ENCODE measurements at places on chromosomes 4 and X. TPM values are rescaled to one million over a fixed set of nuclear protein-coding genes. Genes with fewer than 3 reads are reported as not detected.

Gene TMEM255A
- 0.40 TPM for polyA plus RNA-seq

Gene P2RY10
- not detected for polyA plus RNA-seq

Gene HSFX4
- polyA plus RNA-seq: not detected

Gene PAK3
- 5.4 TPM for polyA plus RNA-seq

Gene GLRA3
- polyA plus RNA-seq: 0.19 TPM

Gene COL4A6
- polyA plus RNA-seq: 4.1 TPM

Gene DUSP21
- polyA plus RNA-seq: not detected

Gene SRPX2
- polyA plus RNA-seq: not detected
